GM12892 (cell line): ENCODE measurements at places on chromosomes 6 and 20.

DNA sequence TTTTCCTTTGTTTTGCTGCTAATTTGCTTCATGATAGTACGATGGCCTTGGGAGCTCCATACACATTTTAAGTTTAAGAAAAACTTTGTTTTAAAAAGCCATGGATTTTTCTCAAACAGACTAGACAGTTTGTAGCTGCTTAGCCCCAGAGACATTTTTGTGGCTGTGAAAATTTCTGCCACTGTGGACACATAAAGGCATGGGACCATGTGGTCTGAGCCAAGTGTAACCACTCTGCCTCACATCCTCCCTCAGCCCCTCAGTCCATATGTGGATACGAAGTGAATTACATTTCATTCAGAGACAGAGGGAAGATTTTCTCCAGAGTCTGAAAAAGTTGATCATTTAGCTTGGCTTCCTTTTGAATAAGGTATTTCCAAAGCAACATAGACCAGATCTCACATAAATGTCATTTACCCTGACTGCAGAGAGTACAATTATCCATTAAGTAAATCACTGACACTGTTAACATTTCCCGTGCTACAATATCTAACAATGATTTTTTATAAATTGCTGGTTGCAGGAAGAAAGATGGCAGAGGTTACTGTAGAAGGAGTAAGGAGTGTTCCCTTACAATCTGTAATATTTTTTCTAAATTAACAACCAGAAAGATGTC is 87.4 kb downstream of the GJA1 start:
- DNase-seq = no peak

- no peak for DNase-seq
Measured at GRCh38 chr6:132354517-132355167, 46.6 kb downstream of the MOXD1 start.

DNA sequence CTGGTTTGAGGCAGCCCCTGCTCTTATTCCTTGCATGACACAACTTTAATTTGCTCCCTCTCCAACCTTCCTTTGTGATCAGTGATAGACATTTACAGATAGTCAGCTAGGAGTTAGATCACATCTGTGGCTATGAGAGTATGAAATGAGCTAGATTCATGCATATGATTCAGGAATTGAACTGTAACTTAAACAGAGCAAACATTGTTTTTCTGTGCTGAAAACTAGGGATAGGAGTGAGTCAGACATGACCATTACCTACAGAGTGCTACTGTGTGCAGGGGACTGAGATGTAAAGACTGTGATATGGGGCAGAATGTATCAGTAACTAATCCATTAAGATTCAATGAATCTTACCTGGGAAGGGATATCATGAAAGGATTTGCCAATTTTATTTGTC is 279.4 kb upstream of the SPTLC3 start:
- DNase-seq = no peak

- no peak for DNase-seq
Measured at GRCh38 chr6:98033617-98034016, 750.6 kb upstream of the MMS22L start.

DNA sequence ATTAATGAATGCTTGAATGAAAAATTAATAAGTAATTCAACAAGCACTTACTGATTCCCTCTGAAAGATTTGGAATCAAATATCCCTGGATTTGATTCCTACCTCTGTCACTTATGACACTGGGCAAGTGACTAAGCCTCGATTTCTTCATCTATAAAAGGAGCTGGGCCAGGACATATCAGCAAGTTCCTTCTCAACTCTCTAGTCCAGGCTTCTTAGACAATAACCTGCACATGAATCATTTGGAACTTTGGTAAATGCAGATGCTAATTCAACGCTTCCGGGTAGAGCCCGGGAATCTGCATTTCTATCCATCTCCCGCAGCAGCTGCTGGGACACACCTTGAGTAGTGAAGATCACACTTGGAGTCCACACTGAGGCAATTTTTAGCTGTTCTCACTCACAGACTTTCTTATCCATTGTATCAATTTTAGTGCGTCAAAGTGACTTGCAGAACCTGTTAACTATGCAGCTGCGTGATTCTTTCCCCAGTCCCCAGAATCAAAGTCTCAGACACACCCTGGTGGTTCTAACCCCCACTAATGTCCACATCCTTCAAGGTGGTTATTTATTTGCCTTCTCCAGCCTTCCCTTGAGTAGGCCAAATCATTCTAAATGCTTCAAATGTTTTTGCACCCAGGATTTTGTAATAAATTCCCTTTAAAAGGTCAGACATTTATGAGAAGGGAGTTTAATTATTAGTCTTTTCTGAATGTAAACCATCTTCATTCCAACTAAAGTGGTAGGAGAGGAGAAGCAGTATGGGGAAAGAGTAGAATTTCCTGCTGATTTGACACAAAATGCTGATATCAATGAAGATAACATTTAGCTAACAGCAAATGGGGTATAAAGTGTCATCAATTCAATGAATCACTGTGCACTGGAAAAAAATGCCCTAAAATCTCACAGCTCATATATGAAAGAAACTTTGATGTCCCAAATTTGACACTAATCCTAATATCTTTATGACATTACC is 26.0 kb upstream of the CCND3 start:
- no peak for DNase-seq

- DNase-seq = no peak
Measured at GRCh38 chr6:150536835-150537234, 62.9 kb upstream of the PLEKHG1 start.

DNA sequence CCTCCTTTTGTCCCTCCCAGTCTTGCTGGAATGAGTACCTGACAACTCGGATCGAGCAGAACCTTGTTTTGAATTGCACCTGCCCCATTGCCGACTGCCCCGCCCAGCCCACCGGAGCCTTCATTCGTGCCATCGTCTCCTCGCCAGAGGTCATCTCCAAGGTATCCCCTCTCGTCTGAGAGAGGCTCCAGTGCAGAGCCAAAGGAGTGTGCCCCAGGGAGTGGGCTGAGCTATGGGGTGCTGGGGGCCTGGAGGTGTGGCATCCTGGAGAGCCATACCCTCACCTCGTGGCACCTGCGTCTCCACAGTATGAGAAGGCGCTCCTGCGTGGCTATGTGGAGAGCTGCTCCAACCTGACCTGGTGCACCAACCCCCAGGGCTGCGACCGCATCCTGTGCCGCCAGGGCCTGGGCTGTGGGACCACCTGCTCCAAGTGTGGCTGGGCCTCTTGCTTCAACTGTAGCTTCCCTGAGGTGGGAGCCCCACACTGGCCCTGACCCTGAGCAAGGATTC is 8.8 kb downstream of the DNPH1 start:
- DNase-seq = no peak

DNA sequence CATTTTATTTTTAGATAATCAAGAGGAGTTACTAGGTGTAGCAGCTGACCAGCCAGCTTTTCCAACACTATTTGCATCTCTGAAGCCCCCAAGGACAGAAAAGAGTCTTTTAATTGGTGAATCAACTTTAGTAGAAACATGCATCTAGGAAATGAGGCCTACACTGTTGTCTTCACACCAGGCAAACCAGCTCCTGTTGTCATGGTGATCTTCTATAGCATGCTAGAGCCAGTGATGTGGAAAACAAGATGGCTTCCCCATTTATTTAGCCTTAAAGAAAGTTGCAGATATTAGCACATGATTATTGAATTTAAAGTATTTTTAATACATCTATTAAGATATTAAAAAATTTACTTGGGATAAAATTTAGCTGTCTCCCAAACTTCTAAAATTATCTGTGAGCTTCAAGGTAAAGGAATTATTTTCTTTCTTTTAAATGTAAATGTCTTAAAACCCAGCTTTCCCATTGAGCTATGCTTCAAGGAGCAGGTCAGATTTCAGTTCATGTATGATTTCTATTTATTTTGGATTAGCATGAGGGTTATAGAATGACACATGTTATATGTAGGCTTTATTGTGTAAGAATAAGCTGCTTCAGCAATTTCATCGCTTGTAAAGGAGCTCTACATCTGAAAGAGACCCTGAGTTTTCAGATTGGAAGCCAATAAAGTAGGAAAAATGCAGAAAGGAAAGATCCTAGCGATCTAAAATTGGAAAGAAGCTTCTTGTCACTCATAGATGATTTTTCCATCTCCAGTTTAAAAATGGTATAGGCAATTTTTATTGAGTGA is 564.9 kb upstream of the CITED2 start:
- no peak for DNase-seq

- DNase-seq = no peak
Measured at GRCh38 chr6:137964876-137965275, 97.8 kb downstream of the TNFAIP3 start.

DNA sequence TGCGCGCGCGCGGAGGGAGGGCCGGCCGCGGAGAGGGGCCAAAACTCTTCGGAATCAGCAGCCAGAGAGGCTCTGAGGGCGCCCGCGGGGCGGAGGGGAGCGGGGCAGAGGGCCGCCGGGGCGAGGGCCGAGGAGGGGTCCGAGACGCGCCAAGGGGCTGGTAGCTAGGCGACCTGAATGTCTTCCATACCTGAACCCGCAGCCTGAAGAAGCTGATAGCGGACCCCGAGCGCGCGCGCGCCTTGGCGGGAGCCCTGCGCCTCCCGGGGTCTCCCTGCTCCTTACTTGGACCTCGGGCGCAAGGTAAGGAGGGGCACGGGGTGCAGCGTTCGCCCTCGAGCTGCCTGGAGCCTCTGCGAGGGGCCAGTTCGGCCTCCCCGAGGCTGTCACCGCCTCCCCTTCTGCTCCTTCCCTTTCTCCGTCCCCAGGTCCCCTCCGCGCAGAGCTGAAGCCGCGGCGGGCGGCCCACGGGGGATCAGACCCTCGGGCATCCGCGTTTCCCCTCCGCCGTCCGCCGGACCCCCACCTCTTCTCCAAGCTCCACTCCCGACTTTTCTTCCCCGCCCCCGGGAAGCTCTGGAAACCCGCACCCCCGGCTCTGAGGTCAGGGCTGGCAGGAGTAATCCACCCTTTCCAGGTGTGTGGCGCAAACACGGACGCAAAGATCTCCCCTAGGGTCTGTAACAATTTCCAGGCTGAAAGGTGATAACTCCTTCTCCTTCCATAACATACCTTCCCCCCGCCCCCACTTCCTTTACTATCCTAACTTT is 13.1 kb upstream of the DEK start:
- no peak for DNase-seq
